Smooth muscle cell of trachea (primary cell): ENCODE measurements at places on chromosomes 4 and X. TPM values are rescaled to one million over a fixed set of nuclear protein-coding genes. Genes with fewer than 3 reads are reported as not detected.

HPGDS gene
- total RNA-seq = not detected in 2 replicates

MTTP gene
- total RNA-seq = 0.15 and 0.50 TPM in 2 replicates

IL2 gene
- not detected in 2 replicates for total RNA-seq

GAGE12E gene
- not detected in 2 replicates for total RNA-seq

ITIH6 gene
- total RNA-seq = not detected in 2 replicates

KLF3 gene
- total RNA-seq = 16.2 and 24.1 TPM in 2 replicates

DRD5 gene
- total RNA-seq = not detected in 2 replicates

EXOC1L gene
- not detected in 2 replicates for total RNA-seq

MAP7D3 gene
- total RNA-seq = 13.9 and 19.6 TPM in 2 replicates

GPR143 gene
- not detected in 2 replicates for total RNA-seq

HELQ gene
- total RNA-seq = 18.6 and 22.2 TPM in 2 replicates

GK2 gene
- not detected in 2 replicates for total RNA-seq

SHROOM4 gene
- total RNA-seq = 0.33 and 0.44 TPM in 2 replicates

TIGD4 gene
- 0.17 and 0.29 TPM in 2 replicates for total RNA-seq

AMELX gene
- total RNA-seq = not detected in 2 replicates

TNIP3 gene
- 0.17 and 0.87 TPM in 2 replicates for total RNA-seq

PAGE2B gene
- not detected in 2 replicates for total RNA-seq

VCX3B gene
- total RNA-seq = not detected in 2 replicates

SPATA4 gene
- 0.15 and 0.17 TPM in 2 replicates for total RNA-seq

SSX4 gene
- not detected in 2 replicates for total RNA-seq

OTC gene
- 0.15 TPM in 1 of 2 replicates, not detected in the other for total RNA-seq

CD38 gene
- total RNA-seq = 0.33 TPM in 1 of 2 replicates, not detected in the other

MBNL3 gene
- 3.0 and 5.7 TPM in 2 replicates for total RNA-seq

SLC34A2 gene
- total RNA-seq = not detected in 2 replicates

ATP8A1 gene
- total RNA-seq = 1.3 and 7.0 TPM in 2 replicates

TMEM47 gene
- total RNA-seq = 77.8 and 167 TPM in 2 replicates

CCNB3 gene
- under 0.01 and 0.17 TPM in 2 replicates for total RNA-seq

C4orf51 gene
- total RNA-seq = not detected in 2 replicates

CENPVL1 gene
- not detected in 2 replicates for total RNA-seq

GPRASP1 gene
- 4.2 and 5.6 TPM in 2 replicates for total RNA-seq

FATE1 gene
- not detected in 2 replicates for total RNA-seq

BEND4 gene
- total RNA-seq = not detected in 2 replicates

CLIC2 gene
- 29.4 and 29.8 TPM in 2 replicates for total RNA-seq

SYP gene
- total RNA-seq = 0.50 and 0.87 TPM in 2 replicates

ASB5 gene
- total RNA-seq = under 0.01 and 1.2 TPM in 2 replicates

FAAH2 gene
- under 0.01 and 0.15 TPM in 2 replicates for total RNA-seq

SOWAHD gene
- 0.17 TPM in 1 of 2 replicates, not detected in the other for total RNA-seq

STPG2 gene
- under 0.01 TPM in 1 of 2 replicates, not detected in the other for total RNA-seq
